ENCODE measurements at places on chromosomes 16 and 17.

GRCh38 chr16:12091569-12092543 lies 115.3 kb downstream of the SNX29 start:
- H3K4me1 ChIP-seq: peaks cover 2% of the 10 kb centered on the region
- DNase-seq: no peak
- H3K27ac ChIP-seq: no peak overlapping the region
- H3K4me3 ChIP-seq: no peak overlapping the region
- no peaks in the 10 kb centered on the region for H3K27me3 ChIP-seq

GRCh38 chr17:79654350-79654959 lies 43.6 kb upstream of the RBFOX3 start:
- H3K36me3 ChIP-seq: no peaks in the 10 kb centered on the region
- H3K4me1 ChIP-seq: no peaks in the 10 kb centered on the region
- H3K27me3 ChIP-seq: no peaks in the 10 kb centered on the region
- H3K4me3 ChIP-seq: no peak overlapping the region
- H3K27ac ChIP-seq: no peak overlapping the region

DNA sequence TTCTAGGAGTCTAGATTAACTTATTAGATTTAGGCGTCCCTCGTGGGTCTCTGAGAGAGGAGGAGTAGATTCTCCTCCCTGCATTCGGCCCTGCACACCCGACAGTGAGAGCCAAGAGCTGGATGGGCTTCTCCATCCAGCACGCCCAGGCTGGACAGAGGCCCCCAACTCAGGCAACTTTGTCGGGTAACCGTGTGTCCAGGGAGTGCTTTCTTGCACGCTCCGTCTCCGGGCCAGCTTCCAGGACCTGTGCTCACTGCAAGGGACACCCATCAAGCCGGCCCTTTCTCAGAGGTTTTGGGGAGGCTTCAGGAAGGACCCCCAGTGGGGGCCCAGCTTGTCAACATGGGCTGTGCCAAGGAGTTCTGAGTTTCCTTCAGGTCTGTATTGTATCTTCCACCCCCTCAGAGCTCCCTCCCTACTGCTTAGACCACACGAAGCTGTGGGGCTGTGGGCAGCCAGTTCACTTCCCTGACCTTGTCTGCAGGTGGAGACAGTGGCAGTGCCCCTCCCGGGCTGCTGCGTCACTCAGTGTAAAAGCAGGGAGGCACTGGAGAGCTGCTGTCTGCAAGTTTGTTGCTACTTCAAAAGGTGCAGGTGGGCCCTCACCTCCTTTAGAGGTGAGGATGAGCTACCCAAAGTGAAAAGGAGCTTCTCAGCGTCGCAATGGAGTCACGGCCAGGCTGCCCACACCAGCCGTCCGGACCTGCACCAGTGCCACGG lies 24.0 kb upstream of the C16orf78 start:
- no peaks in the 10 kb centered on the region for H3K36me3 ChIP-seq
- H3K4me1 ChIP-seq: no peaks in the 10 kb centered on the region
- H3K27ac ChIP-seq: no peak overlapping the region
- no peak for DNase-seq

- no peaks in the 10 kb centered on the region for H3K36me3 ChIP-seq
- no peaks in the 10 kb centered on the region for H3K4me1 ChIP-seq
- no peak for DNase-seq
- no peaks in the 10 kb centered on the region for H3K27me3 ChIP-seq
Measured at GRCh38 chr16:60642956-60643355, 1393.3 kb downstream of the CDH8 start.

DNA sequence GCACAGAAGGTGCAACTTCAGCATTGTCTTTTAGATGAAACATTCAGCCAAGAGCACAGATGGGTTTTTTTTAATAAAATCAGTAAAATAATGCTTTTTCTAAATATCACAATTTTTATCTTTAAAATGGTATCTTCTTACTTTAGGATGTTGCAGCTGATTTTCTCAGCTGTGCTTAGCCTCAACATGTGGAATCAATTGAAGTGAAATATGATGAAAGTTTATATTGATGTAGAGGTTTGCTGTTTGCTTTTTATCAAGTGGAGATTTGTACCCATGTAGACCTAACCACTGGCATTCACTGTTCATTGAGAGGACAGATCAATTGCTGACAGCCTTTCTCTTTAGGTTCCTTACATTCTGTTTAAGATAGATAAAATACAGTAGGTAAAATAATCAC lies 107.8 kb downstream of the CYB561 start:
- no peaks in the 10 kb centered on the region for H3K36me3 ChIP-seq
- H3K4me3 ChIP-seq: no peak overlapping the region
- H3K4me1 ChIP-seq: no peaks in the 10 kb centered on the region
- no peak for DNase-seq
- H3K27ac ChIP-seq: no peak overlapping the region

DNA sequence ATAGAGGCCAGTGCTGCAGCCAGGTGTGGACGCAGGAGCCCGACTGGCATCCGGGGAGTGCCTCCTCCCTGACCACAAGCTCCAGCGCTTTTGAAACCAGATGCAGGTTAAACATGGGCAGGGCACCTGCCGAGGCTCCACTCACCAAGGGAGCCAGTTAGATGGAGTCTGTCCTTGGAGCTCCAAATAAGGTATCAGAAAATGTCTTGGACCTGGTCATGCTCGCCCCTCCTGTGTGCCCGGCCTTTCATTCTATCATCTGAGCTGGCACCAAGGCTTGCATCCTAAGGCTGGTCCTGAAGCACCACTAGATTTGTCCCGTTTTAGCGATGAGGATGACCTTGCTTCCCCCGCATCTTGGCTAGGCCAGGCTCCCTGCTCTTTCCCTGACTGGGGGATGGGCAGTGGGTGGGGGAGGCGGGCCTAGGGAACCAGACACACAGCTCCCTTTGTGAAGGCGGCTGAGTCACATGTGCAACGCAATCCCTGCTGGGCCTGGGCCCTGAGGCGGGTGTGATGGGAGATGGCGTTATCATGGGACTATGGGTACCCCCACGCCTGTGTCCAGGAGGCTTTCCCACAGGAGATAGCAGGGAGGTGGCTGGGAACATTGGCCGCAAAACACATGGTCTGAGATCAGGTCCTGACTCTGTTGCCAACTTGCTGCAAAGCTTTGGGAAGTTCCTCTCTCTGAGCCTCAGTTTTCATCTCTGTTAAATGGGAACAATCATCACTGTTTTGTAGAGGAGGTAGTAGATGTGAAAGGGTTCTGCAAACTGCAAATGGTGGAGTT lies 5.0 kb upstream of the ADGRG1 start:
- DNase-seq: peak; percentile 67
- H3K4me1 ChIP-seq: no peaks in the 10 kb centered on the region
- no peak overlapping the region for H3K4me3 ChIP-seq

- no peak overlapping the region for H3K27ac ChIP-seq
- no peaks in the 10 kb centered on the region for H3K4me1 ChIP-seq
- no peaks in the 10 kb centered on the region for H3K27me3 ChIP-seq
Measured at GRCh38 chr17:71063127-71063526, 893.8 kb downstream of the KCNJ2 start.

DNA sequence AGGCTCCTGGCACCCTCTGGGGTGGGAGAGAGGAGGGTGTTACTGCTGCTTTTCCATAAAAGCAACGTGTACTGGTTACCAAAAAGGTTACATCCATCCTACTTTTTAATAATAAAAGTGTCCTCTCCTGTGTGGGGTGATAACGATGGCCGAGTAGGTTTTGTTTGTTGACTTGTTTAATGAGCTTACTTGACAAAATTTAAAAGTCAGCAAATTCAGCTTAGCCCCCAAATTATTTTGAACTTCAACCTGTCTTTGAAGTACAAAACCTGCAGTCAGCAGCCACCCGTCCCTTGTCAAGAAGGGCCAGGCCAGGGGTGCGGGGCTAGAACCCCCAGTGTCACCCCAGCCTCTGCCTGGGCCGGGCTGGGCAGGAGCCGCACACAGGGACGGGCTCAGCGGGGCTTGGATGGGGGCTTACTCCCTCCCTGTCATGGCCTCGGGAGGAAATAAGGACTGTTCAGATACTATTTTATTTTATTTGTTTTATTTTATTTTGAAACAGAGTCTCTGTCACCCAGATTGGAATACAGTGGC lies 103.9 kb upstream of the CHMP6 start:
- H3K27me3 ChIP-seq: no peaks in the 10 kb centered on the region
- peaks cover 2% of the 10 kb centered on the region for H3K36me3 ChIP-seq
- H3K4me1 ChIP-seq: no peaks in the 10 kb centered on the region
- no peak overlapping the region for H3K27ac ChIP-seq
- no peak overlapping the region for H3K4me3 ChIP-seq

DNA sequence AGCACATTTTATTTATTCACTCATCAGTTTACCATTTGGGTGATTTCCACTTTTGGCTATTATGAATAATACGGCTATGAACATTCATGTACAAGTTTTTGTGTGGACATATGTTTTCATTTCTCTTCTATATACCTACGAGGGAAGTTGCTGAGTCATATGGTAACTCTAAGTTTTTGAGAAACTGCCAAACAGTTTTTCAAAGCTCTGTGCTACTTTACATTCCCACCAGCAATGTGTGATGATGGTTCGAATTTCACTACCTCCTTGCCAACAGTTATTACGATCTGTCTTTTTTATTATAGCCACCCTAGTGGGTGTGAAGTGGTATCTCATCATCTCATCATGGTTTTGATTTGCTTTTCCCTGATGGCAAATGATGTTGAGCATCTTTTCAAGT lies 63.7 kb upstream of the MRTFB start:
- H3K4me3 ChIP-seq: no peak overlapping the region
- H3K27me3 ChIP-seq: no peaks in the 10 kb centered on the region
- H3K36me3 ChIP-seq: no peaks in the 10 kb centered on the region
- no peaks in the 10 kb centered on the region for H3K4me1 ChIP-seq

DNA sequence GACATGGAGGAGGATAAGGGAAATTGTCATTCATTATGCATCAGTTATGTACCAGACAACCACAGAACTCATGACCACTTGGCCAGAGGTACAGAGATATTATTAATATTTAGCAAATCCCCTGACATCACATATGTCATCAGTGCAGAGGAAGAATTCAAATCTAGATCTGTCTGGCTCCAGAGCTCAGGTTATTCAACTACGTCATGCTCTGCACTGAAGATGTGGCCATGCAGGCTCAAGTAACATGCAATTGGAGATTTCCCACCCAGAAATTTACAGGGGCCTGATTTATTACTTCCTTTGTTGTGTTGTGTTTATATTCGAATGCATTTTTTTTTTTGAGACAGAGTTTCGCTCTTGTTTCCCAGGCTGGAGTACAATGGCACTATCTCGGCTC lies 224.3 kb downstream of the HS3ST4 start:
- H3K4me3 ChIP-seq: no peak overlapping the region
- H3K4me1 ChIP-seq: no peaks in the 10 kb centered on the region
- H3K27ac ChIP-seq: no peak overlapping the region
- no peaks in the 10 kb centered on the region for H3K27me3 ChIP-seq

DNA sequence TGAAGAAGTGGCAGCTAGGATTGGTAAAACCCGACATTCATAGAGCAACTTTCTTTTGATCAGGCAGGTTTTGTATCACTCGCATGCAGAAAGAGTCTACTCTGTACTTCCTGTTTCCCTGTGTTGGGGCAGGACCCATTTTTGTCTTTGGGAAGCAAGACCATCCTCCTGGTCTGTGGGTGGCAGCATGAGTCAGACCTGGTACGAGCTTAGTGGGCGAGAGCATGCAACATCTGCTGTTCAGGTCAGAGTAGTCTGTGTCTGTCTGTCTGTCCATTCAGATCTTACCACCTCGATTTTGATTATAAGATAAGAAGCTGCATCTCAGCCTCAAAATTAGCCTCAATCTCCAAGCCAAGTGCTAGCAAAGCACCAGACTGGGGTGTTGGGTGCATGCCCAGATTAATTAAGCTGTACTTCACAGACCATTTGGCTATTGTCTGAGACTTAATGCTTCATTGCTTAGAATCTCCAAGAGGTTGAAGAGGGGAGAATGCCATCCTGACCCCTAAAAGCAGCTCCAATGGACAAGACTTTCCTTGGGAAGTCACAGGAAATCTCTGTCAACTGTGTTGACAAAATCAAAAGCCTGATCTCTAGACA lies 110.9 kb downstream of the XYLT1 start:
- no peaks in the 10 kb centered on the region for H3K36me3 ChIP-seq
- no peaks in the 10 kb centered on the region for H3K4me1 ChIP-seq
- DNase-seq: no peak
- H3K27ac ChIP-seq: no peak overlapping the region
- no peak overlapping the region for H3K4me3 ChIP-seq

DNA sequence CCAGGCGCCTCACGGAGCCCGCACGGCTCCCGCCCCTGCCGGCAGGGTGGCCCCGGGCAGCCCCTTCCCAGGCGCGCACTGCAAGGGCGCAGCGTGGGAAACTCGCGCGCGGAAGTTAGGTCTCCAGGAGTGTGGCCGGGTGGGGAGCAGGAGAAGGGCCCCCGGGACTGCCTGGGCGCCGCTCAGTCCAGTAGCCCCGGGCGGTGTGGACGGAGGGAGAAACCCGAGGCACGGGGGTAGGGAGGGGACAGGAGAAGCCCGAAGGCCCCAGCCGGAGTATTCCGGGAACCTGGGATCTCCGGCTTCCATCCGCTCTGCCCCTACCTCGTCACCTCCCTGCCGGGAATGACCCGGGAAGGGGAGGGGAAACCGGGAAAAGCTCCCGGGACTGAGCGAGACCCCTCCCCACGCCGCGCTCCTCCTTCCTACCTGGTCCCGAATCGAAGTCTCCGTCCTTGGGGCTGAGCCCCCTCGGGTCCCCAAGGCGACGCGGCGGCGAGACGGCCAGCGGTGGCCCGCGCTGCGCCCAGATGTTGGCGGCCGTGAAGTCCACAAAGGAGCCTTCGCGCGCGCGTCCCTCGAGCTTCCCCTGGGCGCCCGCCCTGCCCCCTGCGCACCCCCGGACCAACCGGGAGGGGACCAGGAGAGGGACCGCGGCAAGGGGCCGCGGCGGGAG lies 418 bp downstream of the SOCS3 start:
- peak overlapping the region; percentile 70 for H3K27ac ChIP-seq
- peak; percentile 78 for DNase-seq
- H3K27me3 ChIP-seq: no peaks in the 10 kb centered on the region
- H3K4me1 ChIP-seq: peaks cover 2% of the 10 kb centered on the region
- no peaks in the 10 kb centered on the region for H3K36me3 ChIP-seq

GRCh38 chr17:30992551-30992950 lies 21.7 kb downstream of the RNF135 start:
- no peaks in the 10 kb centered on the region for H3K36me3 ChIP-seq
- H3K4me3 ChIP-seq: no peak overlapping the region
- H3K27ac ChIP-seq: no peak overlapping the region
- no peaks in the 10 kb centered on the region for H3K4me1 ChIP-seq
- DNase-seq: no peak

DNA sequence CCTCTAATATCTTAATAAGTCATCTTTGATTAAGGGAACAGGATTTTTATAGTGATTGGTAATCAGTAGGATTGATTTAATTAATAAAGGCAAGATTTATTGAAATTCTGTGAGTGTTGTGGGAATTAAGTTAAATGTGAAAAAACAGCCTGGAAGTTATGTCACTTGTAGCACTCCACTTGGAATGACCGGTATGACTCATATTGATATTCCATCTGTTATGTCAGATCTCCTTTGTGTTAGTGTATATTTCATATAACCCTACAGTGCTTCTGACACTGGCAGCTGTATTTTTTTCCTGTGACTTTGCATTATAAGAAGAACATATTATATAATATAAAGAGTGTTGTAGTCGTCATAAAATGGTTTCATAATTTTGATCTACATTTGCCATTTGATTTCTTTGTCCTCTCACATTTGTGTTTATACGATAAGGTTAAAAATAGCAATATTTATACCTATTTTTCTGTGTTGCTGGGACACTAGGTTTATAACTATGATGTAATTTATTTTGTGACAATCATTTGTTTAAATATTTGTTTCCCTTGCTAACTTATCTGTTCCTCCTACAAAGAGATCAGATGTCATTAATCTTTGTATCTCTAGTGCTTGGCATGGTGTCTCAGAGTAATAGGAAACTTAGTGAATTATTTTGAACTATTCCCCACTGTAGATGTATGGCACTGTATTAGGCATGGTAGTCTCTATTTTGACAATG lies 249.0 kb downstream of the BCAS3 start:
- no peak for DNase-seq
- no peaks in the 10 kb centered on the region for H3K27me3 ChIP-seq
- H3K27ac ChIP-seq: no peak overlapping the region
- no peaks in the 10 kb centered on the region for H3K36me3 ChIP-seq
